ENCODE measurements at places on chromosomes 7 and 10.
A peak's percentile ranks its signal among the peaks of the same experiment; 100 is the strongest.

DNA sequence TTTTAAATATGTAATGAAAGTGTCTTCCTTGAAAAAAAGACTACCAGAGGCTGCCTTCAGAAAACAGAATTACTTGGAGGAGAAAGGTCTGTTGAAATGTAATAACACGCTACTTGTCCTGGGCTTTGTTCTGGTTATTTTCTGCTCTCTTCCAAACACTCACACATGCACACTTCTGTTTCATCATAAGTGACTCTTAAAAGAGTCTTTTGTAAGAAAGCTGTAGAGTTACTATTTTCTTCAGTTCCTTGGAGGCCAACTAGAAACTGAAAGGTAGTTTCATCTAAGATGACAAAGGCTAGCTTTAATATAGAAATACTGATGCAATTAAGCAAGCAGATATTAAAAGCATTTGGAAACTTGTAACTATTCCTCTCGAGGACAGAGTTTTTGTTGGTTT lies 39.1 kb downstream of the TASOR2 start:
- DNase-seq: no peak

- DNase-seq: no peak
These were observed 43.5 kb upstream of the LSM8 start for GRCh38 chr7:118140468-118140867.

DNA sequence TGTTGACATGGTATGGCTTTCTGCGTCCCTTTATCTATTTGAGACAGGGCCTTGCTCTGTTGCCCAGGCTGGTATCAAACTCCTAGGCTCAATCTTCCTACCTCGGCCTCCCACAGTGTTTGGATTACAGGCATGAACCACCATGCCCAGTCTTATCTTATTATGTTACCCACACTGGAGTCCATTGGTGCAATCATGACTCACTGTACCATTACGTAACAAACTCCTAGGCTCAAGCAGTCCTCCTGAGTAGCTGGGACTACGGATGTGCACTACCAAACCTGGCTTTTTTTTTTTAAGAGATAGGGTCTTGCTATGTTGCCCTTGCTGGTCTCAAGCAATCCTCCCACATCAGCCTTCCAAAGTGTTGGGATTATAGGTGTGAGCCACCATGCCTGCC lies 66.7 kb downstream of the CCDC3 start:
- no peak for DNase-seq

- no peak for DNase-seq
These were observed 163.5 kb downstream of the GFRA1 start for GRCh38 chr10:116109481-116109880.

DNA sequence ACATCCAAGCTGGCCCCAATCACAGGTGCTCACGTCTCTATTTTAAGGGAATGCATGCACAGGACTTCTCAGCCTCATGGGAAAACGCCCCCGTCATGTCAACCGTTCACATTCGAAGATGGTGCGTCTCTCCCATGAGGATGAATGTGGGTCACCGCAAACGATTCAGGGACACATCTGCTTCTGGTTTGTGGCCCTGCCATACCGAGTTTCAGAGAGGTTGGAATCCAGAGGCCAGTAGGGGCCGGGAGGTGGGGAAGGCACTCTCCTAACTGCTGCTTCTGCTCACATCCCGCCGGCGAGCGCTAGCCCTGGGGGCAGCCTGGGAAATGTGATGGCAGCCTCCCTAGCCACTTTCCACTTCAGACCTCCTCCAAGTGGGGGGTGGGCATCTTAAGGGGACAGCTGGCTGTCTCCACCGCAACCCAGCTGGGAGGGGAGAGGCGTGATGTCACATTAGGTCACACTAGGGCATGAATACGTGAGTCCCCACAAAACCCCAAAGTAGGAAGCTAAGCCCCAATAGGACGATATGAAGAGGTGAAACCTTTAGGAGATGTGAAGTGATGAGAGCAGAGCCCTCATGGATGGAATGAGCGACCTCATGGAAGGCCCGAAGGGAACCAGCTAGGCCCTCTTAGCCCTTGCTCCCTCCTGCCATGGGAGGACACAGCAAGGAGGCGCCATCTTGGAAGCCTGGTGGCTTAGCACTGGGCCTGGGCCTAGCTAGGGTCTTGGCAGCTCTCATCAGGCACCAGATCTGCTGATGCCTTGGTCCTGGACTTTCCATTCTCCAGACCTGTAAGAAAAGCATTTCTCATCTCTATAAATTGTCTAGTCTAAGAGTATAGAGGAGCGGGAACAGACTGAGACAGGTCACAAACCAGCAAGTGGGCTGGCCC lies 107.8 kb downstream of the TCERG1L start:
- no peak for DNase-seq

DNA sequence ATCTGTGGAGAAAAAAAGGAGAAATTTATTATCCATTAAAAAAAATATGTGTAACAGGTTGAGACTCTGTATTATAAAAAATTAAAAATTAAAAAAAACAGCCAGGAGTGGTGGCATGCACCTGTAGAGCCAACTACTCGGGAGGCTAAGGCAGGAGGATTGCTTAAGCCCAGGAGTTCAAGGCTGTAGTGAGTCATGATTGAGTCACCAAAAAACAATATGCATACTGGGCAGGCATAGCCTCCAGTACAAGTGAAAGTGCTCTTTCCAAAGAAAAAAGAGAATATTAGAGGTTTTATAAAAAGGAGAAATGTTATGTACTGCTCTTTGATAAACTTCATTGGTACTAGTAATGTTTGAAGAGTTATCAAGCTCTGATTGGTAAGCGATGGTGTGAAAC lies 647.1 kb upstream of the ZWINT start:
- DNase-seq: no peak

DNA sequence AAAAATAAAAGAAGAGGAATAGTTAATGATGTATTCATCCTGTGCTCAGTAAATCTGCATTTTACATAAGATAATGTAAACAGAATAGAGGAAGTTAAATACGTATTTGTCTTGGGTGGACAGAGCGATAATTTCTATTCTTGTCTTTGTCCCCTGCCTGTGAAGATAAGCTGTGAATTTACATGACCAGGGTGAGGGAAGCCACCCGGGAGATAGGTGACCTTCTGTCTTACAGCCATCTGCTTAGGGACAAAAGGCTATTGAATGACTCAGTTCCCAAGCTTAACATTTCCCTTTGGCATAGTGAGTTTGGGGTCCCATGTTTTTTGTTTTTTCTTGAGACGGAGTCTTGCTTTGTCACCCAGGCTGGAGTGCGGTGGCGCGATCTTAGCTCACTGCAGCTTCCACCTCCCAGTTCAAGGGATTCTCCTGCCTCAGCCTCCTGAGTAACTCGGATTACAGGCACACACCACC lies 88.7 kb upstream of the KCTD7 start:
- no peak for DNase-seq

DNA sequence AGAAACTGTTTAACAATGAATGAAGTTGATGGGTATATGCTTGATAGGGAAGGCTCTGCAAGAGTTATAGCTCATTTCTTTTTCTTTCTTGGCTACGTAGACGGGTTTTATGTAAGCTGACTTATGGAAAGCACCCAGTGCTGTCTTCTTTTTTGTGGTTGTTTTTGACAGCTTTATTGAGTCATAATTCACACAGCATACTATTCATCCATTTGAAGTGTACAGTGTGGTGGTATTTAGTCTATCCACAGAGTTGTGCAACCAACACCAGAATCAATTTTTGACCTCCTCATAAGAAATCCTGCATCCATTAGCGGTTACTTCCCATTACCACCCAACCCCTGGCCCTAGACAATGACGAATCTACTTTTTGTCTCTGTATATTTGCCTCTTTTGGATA lies 240.6 kb upstream of the KIAA1217 start:
- no peak for DNase-seq

- peak; percentile 15 for DNase-seq
These were observed 120.1 kb upstream of the GNAI1 start for GRCh38 chr7:80014511-80014910.

GRCh38 chr10:104020020-104020419 lies 53.1 kb downstream of the SLK start:
- DNase-seq: no peak

GRCh38 chr10:33820531-33820930 lies 486.1 kb upstream of the NRP1 start:
- no peak for DNase-seq

GRCh38 chr10:74575912-74576311 lies 250.5 kb upstream of the KAT6B start:
- no peak for DNase-seq

Data from kidney tubule cell (primary cell).